ENCODE measurements at places on chromosomes 6 and 20.
A peak's percentile ranks its signal among the peaks of the same experiment; 100 is the strongest.

DNA sequence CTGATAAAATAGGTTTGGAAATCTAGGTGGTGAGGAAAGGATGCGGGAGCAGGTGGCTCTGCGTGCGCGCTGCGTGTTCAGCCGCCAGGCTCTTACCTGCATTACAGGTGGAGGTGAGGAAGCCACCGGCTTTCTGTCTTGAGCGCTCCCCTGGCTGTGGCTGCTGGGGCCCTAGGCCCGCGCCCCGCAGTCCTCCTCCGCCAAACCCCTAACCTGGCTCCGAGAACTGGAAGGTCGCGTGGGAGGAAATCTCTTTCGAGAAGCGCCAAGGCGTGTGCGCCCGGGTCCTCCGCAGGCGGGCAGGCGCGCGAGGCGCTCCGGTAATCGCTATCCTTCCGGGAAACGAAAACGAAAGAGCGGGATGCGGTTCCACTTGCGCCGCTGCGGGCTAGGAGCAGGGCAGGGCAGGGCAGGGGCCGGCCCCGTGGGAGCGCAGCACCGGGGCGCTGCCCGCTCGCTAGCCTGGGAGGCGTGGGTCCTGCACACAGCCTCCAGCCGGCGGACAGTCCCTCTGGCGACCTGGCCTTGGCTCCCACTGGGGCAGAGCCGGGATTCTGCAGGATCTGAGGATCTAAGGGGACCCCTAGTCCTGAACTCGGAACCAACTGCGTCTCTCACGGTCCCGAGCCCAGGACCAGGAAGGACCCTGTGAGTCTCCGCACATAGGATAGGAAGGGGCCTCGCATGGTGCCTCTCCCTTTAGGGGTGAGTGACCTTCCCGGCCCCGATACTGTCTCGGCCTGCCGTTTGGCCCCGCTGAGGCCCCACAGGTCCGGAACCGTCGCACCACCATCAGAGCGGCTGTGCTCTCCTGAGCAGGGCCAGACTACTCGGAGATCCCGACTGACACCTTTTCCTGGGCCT is at the start of gene ETV7:
ETV7 (minus strand) TSS at position 230 of the 864 bp plus-strand sequence; CDS start at position 102, 128 bp downstream.
- DNase-seq = no peak

DNA sequence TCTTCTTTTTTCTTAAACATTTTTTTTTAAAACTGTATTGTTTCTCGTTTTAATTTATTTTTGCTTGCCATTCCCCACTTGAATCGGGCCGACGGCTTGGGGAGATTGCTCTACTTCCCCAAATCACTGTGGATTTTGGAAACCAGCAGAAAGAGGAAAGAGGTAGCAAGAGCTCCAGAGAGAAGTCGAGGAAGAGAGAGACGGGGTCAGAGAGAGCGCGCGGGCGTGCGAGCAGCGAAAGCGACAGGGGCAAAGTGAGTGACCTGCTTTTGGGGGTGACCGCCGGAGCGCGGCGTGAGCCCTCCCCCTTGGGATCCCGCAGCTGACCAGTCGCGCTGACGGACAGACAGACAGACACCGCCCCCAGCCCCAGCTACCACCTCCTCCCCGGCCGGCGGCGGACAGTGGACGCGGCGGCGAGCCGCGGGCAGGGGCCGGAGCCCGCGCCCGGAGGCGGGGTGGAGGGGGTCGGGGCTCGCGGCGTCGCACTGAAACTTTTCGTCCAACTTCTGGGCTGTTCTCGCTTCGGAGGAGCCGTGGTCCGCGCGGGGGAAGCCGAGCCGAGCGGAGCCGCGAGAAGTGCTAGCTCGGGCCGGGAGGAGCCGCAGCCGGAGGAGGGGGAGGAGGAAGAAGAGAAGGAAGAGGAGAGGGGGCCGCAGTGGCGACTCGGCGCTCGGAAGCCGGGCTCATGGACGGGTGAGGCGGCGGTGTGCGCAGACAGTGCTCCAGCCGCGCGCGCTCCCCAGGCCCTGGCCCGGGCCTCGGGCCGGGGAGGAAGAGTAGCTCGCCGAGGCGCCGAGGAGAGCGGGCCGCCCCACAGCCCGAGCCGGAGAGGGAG is 580 bp downstream of the VEGFA start:
- no peak for DNase-seq

- DNase-seq = no peak
Observed at GRCh38 chr6:148134592-148134991, 208.0 kb upstream of the SASH1 start.

- no peak for DNase-seq
Observed at GRCh38 chr20:62618611-62619529, 23.4 kb upstream of the SLCO4A1 start.

DNA sequence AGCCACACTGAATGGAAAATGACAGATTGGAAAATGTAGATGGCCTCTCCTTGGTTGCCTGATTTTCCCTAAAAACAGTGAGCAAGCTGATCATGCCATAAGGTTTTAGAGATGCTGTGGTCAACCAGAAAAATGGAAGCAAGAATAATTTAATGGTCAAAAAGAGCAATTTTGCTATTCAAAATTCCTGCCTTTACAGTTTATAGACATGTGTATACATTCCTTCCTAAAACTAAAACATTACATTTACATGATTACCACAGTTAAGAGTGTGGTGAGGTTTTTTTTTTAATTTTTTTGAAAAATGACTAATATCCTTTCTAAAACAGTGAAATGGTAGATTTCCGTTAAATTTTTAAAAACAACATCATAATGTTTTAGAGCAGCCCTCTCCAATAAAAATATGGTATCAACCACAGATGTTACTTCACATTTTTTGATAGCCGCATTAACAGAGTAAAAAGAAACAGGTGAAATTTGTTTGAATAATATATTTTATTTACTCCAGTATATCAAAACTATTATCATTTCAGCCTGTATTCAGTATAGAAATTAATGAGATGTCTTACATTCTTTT is 407.0 kb upstream of the SOX4 start:
- DNase-seq = no peak

GRCh38 chr6:161407115-161407514 is 133.3 kb upstream of the AGPAT4 start:
- no peak for DNase-seq

GRCh38 chr20:9919271-9920014 is 80.6 kb upstream of the PAK5 start:
- DNase-seq = no peak

DNA sequence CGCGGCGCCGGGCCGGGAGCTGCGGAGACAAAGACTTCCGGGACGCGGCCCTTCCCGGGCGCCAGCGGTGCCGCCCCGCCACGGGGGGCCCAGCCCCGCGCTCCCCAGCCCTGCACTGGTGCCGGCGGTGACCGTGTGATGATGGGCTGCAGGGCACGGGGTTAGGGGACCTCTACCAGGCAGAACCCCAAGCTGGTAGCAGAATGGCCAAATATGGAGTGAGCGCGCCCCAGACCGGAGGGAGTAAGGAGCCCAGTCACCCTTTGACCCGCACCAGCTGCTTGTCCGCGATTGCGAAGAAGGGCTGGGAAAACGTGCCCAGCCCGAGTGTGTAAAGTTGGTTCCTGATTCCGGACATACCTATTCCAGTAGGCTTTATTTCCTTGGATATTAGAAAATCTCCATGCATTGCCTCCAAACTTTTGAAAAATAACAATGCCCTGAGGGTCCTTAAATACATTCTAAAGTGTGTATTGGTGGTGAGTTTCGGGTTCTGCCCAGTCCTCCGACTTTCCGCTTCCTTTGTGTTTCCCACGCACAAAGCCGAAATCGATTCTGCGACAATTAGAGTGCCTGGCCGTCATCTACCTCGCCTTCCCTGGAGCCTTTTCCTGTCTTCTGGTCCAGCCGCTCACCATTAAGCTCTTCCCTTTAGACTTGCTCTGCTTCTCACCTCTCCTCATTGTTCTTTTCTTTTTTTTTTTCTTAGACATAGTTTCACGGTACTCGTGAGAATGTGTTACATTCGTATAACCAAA is 1.1 kb downstream of the ABRACL start:
- DNase-seq = no peak

- DNase-seq = no peak
Observed at GRCh38 chr6:40183902-40184301, 249.6 kb upstream of the MOCS1 start.

DNA sequence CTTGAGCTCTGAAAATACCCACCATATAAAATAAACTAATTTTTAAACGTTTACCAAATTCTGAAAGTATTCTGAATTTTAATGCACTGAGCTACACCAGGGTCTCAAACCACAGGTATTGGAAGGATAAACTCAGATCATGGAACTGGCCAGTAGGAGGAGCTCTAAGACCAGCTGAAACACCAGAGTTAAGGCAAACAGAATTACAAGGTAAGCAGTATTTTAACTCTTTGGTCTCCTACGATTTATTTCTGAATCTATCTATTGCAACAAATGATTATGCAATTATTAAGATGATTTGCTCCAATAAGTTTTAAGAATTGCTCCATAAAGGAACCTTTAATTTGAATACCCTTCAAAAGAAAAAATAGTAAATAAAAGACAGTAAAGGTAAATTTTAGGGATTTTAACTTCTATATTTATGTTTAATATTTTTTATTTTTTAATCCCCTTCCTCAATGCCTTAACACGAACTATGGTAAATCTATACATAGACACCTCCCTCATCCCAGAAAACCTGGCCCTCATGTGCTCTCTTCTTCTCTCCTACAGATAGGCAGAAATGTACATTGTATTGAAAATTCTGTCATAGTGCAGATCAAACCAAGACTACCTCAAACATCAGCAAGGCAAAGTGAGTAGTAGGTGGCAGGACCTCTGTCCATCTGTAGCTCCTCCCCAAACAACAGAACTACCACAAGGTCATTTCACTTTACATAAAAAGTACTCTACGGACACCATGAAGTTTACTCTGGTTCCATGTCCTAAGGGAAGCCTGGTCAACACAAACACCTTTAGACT is 58.4 kb downstream of the SMLR1 start:
- DNase-seq = peak; percentile 60

GRCh38 chr6:5338177-5338960 is 77.1 kb downstream of the FARS2 start:
- no peak for DNase-seq

DNA sequence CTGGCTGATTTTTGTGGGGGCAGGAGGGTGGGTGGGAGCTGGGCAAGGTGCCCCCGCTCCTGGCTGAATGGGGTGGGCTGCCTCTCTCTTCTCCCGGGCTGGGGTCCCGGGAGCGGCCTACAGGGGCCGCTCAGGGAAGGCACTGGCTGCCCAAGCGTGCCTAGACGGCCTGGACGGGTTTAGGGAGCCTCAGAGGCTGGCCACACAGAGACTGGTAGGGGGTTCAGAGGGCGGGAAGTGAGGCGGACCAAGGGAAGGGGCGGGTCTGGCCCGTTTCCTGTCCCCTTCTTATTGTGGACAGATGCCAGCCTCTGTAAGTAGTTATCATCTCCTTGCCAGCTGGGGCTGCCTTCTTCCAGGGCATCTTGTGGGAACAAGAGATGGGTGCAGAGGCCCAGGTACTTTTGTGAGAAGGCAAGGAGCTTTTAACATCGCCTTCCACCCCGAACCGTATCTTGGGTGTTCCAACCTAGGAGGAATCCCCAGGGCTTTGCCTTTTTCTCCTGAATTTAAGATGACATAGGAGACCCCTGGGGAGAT is 437 bp downstream of the CD40 start:
- peak; percentile 59 for DNase-seq

DNA sequence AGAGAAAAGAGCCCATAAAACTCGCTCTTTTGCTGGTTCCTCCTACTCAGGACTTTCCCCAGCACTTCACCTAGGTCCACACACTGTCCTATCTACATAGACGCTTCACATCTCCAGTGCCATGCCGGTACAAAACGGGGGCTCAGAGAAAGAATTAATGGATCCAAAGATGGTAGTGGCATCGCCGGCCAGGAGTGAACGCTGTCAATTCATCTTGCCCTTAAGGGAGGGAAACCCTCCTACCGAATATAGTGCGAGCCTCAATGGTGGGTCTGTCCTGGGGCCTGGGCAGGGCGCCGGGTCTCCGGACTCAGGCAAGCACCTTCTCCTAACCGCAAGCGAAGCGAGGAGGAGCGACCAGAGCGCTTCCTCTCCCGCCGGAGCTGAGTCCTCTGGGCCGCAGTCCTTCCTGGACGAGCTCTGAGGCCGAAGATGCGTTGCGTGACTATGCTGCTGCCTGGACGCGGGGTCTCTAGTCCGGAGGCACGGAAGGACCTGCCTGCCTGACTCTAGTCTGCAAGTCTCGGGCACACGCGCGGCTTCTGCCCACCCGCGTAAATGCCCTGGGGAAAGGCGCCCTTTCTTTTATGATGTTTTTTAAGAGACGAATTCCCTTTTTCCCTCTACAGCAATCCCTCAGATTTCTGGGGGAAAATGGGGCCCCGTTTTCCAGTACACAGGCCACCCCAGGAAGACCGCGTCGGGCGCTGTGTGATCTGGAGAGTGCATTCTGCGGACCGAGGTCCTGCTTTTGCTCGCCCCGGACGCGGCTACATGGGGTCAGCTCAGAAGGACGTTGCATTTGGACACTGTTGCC is 100.1 kb upstream of the PRDM1 start:
- DNase-seq = no peak

- no peak for DNase-seq
Observed at GRCh38 chr20:49484180-49485140, 2.0 kb upstream of the KCNB1 start.

DNA sequence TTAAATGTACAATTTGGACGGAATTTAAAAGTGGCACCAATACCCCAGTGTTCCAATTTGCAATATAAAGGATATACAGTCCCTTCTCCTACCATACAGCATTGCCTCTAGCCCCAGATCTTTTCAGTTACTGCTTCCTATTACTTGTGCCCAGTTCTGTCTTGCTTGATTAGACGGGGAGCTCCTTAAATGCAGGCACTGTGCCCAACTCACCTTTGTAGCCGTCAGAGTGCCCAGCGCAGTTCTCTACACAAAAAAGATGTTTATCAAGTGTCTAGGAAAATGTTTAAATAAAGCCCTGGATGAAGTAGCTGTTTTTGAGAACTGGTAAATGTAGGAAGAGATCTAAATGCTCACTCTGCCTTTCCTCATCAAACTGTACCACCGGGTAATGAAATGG is 7.6 kb downstream of the TAP2 start:
- DNase-seq = no peak

Data from CMK (cell line).